ENCODE measurements at places on chromosomes 1 and 21. TPM values are rescaled to one million over a fixed set of nuclear protein-coding genes. Genes with fewer than 3 reads are reported as not detected.

DNA sequence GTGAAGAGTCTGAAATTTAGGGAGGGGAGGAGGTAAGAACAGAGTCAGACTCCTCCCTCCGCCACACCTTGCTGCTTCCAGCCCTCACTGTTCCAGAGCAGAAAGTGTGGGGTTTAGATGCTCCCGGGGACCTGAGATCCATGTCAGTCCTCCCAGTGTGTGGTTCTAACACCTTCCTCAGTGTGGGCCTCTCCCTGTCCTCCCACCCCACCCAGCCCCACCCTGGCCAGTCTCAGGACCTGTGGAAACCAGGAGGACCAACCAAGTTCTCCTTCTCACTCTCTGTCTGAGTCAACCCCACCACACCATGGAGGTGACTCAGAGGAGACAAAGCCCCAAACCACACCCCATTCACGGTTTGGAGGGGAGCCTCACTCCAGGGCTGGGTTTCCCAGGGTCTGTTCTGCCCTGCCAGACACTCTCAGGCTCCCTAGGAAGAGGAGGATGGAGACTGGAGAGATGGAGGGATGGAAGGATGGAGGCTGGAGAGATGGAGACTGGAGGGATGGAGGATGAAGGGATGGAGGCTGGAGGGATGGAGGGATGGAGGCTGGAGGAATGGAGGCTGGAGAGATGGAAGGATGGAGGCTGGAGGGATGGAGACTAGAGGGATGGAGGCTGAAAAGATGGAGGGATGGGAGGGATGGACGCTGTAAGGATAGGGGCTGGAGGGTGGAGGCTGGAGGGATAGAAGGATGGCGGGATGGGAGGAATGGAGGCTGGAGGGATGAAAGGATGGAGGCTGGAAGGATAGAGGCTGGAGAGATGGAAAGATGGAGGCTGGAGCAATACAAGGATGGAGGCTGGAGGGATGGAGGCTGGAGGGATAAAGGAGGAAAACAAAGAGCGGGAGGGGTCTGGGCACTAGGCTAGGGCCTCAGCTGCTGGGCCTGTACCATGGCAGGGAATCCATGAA, 100.9 kb upstream of the RUNX3 start:
- no peak overlapping the region for H3K4me3 ChIP-seq
- H3K4me1 ChIP-seq, result peaks cover 11% of the 10 kb centered on the region
- H3K36me3 ChIP-seq, result no peaks in the 10 kb centered on the region

DNA sequence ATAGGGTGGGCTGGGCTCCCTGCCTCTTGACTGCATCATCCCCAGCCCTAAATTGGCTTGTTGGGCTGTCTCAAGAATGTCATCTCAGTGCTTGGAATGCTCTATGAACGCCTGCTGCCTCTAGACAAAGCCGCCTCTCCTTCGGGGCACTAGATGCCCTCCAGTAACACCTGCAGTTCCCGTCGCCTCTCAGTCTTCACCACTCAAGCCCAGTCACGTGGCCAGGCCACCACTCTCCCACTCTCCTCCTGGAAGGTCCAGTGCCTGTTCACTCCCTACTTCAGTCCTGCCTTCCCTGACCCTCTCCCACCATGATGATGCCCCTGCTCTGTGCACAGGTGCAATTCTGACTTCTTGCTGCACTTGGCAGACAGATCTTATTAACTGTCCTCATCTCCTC, 7.0 kb downstream of the TAS1R2 start:
- DNase-seq, result no peak
- no peaks in the 10 kb centered on the region for H3K4me1 ChIP-seq
- no peaks in the 10 kb centered on the region for H3K27me3 ChIP-seq
- no peaks in the 10 kb centered on the region for H3K36me3 ChIP-seq
- no peak overlapping the region for H3K27ac ChIP-seq
- H3K4me3 ChIP-seq, result no peak overlapping the region

Gene FCAMR
- not detected for total RNA-seq

DNA sequence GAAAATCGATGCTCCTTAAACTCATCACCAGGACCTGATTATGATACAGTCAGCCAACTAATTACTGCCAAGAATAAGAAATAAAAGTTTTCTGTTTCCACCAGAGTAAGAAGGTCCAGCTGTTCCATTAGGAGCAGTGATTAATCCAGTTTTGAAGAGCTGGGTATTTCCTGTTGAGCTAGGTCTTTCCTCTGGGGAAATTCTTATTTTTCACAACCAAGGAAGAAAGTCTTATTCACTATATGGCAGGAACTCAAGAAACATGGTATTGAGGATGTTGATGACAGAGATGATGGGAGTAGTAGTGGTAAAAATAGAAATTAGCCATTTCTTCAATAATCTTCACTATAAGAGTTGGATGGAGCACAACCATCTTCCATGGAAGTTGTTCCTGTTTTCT, 374.6 kb upstream of the RUNX1 start:
- H3K36me3 ChIP-seq, result no peaks in the 10 kb centered on the region
- peaks cover 5% of the 10 kb centered on the region for H3K27me3 ChIP-seq
- no peak overlapping the region for H3K27ac ChIP-seq
- H3K4me3 ChIP-seq, result no peak overlapping the region
- H3K4me1 ChIP-seq, result peaks cover 12% of the 10 kb centered on the region

Gene ASCL5
- total RNA-seq, result not detected

Gene HRNR
- total RNA-seq, result not detected

Gene PPFIA4
- total RNA-seq, result 1.6 TPM

Gene EXO5
- 4.6 TPM for total RNA-seq

Gene CASQ2
- total RNA-seq, result 138 TPM

DNA sequence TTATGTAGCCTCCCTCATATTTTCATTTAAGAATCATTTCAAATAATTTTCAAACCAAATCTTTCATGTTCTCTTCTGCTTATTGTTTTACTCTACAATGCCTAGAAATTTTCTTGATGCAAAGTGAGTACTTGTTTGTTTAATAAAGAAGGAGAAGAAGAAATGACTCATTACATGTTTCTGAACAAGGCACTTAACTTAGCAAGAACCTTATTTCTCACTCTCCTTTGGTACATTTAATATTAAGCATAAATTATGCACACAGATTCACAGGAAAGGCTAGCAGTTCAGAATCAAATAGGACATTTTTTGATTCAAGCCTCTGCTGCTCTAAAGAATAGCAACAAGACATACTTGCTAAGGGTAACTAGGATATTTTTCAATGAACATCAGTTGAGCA, 9.1 kb downstream of the SCYL3 start:
- DNase-seq, result no peak

Gene HTR1D
- not detected for total RNA-seq

DNA sequence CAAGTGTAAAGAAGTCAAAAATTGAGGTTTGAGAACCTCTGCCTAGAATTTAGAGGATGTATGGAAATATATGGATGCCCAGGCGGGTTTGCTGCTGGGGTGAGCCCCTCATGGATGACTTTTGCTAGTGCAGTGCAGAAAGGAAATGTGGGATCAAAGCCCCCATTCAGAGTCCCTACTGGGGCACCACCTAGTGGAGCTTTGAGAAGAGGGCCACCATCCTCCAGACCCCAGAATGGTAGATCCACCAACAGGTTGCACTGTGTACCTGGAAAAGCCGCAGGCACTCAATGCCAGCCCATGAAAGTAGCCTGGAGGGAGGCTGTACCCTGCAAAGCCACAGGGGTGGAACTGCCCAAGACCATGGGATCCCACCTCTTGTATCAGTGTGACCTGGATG, 330.7 kb upstream of the DPYD start:
- H3K4me1 ChIP-seq, result no peaks in the 10 kb centered on the region
- no peaks in the 10 kb centered on the region for H3K36me3 ChIP-seq
- H3K27ac ChIP-seq, result no peak overlapping the region
- H3K27me3 ChIP-seq, result no peaks in the 10 kb centered on the region
- H3K4me3 ChIP-seq, result no peak overlapping the region

Measured in esophagus muscularis mucosa (tissue), 4 donors.